ENCODE measurements at places on chromosomes 3 and 15.

DNA sequence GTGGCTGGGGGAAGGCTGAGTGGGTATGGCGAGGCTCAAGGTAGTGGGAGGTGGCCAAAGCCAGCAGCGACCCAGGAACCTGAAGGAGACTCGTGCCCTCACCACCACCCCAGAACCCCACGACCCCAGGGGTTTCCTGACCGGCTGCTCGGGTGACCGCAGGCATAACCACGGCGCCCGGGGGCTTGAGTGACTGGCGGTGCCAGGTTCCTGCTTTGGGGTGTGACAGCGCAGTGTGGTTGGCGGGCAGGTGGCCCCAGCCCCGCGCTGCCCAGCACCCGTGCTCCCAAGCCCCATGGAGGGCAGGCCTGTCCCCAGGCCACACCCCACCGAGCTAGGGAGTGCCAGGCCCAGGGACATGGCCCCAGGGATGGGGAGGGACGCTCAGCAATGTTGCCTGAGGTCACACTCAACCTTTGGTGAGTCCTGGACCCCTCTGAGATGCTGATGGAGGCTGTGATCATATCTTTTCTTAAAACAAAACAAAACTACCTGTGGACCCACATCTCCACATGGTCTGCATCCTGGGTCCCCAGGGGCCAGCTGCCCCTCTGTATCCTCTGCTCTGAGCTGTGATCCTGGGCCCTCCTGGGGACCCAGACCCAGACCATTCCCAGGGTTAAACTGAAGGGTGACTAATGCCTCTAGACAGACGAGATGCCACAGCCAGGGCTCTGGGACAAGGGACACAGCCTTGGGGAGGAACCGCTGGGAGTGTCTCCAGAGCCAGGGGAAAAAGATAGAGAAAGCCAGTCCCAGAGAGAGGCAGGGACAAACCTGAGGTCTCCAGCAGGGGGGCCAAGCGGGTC, 13.0 kb downstream of the DNAJB8 start:
- DNase-seq, result no peak

- DNase-seq, result no peak
Measured at GRCh38 chr3:73499787-73500186, 125.0 kb downstream of the PDZRN3 start.

- DNase-seq, result no peak
Measured at GRCh38 chr3:194386648-194387047, 12.4 kb downstream of the GP5 start.

GRCh38 chr3:15630646-15631350, 29.3 kb downstream of the BTD start:
- DNase-seq, result no peak

DNA sequence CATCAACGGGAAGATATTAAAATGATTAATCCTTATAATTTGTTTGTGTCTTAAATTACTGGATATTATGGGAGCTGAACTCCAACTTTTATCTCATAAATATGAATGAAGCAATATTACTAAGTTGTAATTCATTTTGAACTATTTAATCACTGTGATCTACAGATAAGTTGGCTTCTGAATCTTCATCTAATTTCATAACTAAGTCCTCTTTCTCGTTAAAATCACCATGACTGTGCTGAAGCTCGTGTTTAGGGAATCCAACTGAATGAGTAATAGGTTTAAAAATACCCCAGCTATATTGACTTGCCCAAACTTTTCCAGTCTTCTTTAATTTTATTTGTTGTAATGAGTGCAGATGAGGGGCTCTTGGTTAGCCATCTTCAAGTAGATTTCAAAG, 14.1 kb downstream of the MDFIC2 start:
- no peak for DNase-seq

- no peak for DNase-seq
Measured at GRCh38 chr15:62644216-62644888, 398.2 kb upstream of the TPM1 start.

- no peak for DNase-seq
Measured at GRCh38 chr3:192545333-192545732, 182.0 kb downstream of the FGF12 start.

DNA sequence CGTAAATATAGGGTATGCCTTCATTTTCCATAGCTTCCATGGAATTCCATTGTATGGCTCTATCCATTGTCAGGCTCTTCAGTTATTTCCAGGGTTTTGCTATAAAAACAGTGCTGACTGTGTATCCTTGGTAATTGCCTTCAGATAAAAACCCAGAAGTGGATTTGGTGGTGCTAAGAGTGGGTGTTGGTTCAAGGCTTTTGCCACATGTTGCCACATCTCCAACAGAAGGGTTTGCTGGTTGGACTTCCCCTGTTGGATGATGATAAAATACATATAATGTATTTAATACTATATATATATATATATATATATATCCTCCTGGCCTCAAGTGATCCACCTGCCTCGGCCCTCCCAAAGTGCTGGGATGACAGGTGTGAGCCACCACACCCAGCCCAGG, 97.8 kb downstream of the FLNB start:
- no peak for DNase-seq

- DNase-seq, result no peak
Measured at GRCh38 chr3:119898478-119899191, 116.7 kb downstream of the NR1I2 start.

GRCh38 chr3:14424711-14425580, 22.5 kb downstream of the SLC6A6 start:
- DNase-seq, result no peak

DNA sequence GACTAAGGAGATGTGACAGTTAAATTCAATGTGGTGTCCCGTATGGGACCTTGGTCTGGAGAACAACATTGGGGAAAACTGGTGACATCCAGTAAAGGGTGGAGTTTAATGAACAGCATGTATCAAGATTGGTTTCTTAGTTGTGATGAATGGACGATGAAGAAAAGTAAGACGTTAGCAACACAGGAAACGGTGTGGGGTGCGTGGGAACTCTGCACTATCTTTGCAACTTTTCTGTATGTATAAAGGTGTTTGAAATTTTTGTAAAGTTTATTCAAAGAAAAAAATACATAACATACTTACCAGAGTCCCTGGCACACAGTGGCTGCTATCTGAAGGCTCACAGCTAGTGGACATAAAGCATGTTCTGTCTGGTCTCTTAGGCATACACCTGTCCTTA, 6.1 kb upstream of the CCDC174 start:
- no peak for DNase-seq

DNA sequence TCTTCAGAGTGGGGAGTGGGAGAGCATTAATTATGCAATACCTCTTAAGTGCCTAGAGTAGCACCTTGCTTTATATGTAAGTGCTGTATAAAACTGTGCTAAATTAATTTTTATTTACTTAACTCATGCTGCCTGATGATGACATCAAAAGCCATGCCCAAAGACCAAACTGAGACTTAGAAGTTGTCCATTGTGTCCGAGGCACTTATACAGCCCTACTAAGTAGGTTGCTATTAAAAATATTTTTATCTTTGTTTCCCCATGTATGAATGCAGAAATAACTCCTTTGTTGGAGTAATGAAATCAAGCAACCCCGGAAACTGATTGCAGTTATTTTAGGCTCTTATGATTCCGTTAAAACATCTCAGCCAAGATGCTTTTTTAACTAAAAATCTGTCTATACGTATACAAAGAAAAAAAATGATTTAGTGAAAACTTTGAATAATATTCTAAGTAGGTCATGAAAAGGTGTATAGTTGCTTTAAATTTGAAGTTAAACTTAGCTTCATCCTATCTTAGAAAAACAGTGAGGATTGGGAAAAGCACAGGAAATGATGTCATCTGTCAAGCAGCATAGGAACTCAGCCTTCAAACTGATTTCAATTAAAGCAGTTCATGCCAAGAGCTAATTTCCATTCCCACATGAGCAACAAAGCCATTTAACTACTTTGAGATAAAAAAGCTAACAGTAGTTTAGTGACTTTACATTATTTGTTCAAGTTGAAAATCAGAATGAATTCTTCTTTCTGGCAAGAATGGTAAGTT, 43.0 kb downstream of the FBN1 start:
- no peak for DNase-seq

DNA sequence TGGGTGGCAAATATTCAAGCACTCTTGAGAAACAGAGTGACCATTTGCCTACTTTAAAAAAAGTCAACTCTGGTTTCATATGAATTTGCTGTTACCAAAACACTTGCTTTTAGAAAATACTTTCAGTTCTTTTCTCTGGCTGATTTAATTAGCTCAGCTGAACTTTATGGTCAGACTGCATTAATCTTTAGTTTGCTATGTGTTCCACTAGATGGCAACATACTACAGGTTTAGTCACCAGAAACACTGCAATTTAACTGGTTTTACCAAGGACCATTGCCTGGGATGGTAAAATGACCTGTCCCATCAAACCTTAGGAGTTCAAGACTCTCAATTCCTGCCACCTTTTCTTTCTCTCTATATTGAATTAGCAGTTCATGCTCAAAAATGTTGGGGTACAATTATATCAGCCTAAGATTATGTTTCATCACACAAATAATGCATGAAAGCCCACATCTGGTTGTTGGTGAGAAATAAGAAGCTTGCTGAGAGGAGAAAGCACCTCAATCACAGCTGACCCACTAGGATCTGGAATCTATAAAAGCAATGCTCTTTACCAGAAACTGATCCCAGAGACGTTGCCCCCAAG, 14.2 kb downstream of the EIF4E3 start:
- no peak for DNase-seq

- DNase-seq, result no peak
Measured at GRCh38 chr15:87633525-87633924, 623.0 kb downstream of the NTRK3 start.

GRCh38 chr3:31615071-31615875, 82.5 kb downstream of the STT3B start:
- DNase-seq, result no peak

DNA sequence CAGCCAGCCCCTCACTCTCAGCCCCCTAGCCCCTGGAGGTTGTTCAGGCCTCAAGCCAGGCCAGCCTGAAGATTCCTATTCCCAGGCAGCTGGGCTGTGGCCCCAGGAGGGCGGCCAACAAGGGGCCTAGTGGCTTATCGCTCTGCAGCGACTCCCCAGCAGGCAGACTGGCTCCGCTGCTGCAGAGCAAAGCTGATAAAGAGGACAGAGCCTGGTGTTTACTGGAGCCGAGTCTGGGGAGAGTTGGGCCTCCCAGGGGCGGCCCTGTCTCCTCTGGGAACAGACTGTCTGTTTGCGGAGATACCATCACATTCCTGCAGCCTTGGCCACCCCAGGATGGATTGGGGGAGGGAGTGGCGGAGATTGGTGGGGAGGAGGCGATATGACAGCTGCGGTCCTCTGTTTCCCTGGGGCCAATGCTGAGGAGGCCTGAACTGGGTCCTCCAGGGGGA, 22.4 kb upstream of the SMAD6 start:
- no peak for DNase-seq

- DNase-seq, result no peak
Measured at GRCh38 chr15:54568381-54568780, 590.1 kb downstream of the UNC13C start.

GRCh38 chr3:47910233-47910632, 106.0 kb downstream of the MAP4 start:
- DNase-seq, result no peak

GRCh38 chr3:143158014-143158988, 38.7 kb downstream of the CHST2 start:
- DNase-seq, result no peak

- peak; percentile 17 for DNase-seq
Measured at GRCh38 chr15:63945007-63945788, 101.1 kb downstream of the DAPK2 start.

GRCh38 chr15:82039871-82040270, 5.9 kb downstream of the MEX3B start:
- DNase-seq, result no peak

DNA sequence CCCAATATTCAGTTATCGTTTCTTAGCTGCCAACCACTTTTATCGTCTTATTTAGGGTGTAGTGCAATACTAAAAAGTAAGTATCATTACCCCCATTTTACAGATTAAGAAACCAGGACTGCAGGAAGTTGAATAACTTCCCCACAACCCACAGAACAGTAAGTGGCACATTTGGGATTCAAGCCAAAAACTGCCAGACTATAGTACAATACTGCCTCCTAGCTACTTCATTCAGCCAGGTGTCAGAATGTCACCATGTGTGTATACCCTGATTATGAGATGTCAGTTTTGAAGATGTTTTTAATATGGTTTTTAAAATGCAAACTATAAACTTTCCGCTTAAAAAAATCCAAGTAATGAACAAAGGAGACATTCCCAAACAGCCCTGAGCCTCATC, 74.2 kb upstream of the PROK2 start:
- DNase-seq, result no peak

- DNase-seq, result no peak
Measured at GRCh38 chr3:55658270-55658669, 171.2 kb upstream of the WNT5A start.

- DNase-seq, result no peak
Measured at GRCh38 chr3:58746758-58747157, 80.2 kb upstream of the FAM3D start.

DNA sequence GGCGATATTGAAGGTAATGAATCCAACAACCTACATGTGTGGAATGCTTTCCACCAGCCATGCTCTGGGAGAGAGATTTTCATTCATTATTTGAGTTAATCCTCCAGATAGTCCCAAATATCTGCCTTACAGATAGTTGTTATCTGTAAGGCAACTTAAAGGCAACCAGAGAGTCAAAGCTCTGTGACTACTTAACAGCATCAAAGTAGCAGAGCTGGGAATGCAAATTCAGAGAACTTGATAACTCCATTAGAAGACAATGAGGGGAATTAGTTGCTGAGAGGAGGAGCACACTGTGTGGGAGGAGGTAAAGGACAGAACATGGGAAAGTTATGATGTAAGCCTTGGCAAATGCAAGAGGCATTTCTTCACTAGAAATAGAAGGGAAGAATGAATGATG, 10.5 kb upstream of the CRBN start:
- no peak for DNase-seq

DNA sequence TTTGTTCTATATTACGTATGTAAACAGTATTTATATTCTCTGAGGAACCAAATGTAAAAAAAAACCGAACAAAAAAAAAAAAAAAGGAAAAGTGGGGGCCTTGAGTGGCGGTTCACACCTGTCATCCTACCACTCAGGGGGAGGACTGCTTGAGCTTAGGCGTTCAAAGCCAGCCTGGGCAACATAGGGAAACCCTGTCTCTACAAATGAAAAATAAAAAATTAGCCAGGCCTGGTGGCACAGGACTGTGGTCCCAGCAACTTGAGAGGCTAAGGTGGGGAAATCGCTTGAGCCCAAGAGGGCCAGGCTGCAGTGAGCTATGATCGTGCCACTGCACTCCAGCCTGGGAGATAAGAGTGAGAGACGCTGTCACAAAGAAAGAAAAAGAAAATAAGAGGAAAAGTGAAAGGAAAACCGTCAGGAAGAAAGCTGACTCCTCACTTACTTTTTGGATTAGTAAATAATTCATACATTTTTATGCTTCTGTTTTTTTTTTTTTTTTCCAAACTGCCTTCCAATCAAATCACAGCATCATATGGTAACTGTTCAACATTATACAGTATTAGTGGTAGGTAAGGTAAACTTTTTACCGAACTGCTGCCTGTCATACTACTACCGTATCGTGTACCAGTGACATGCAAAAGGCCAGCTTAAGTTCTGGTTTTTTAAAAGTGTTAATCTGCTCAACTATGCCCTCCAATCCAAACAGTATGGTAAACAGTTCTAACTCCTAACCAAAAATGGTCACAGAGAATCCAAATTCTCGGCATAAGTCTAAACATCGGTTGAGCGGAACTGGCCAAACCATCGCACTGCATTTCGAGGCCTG, 1.2 kb downstream of the PHC3 start:
- no peak for DNase-seq

Measured in stimulated activated CD4-positive, alpha-beta T cell treated with anti-CD3 and anti-CD28 coated beads, Interleukin-1b, Interleukin-23, amount 100 ng/mL, for 1 hour (primary cell).